Fibroblast of mammary gland (primary cell): ENCODE measurements at places on chromosomes 1 and 21.

- peak; percentile 79 for DNase-seq
Measured at GRCh38 chr1:55321942-55322341, 106.8 kb upstream of the USP24 start.

GRCh38 chr1:237789619-237790018 lies 101.1 kb downstream of the ZP4 start:
- DNase-seq = no peak

DNA sequence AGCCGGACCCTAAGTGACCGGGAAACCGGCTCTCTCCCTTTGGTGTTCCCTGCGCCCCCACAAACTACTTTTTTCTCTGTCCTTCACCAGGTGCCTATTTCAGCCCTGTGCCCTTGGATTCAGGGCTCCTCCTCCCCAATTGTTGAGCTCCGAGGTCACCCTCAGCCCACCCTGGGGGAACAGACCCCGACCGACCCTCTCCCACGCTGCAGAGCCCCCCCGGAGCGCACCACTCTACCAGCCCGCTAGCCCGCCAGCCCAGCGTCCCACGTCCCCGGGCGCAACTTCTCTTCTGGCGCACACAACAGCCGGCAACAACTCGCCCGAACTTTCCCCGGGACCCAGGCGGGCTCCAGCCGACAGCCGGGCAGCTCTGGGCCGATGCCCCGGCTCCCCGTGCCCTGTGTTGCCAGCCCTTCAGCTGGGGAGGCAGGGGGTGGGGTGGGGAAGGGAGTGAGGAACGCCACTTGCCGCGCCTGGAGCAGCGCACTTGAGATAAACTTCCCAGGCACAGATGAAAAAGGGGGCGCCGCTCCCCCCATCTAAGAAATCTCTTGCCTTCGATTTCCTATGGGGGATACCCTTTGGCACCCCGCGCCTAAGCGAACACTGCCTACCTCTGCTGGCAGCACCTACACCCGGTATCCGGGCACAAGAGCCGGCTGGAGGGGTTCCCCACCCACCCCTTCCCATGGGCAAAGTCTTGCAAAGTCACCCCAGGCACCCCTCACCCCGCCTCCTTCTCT lies 997 bp downstream of the CASZ1 start:
- no peak for DNase-seq

- peak; percentile 44 for DNase-seq
Measured at GRCh38 chr1:40185951-40186864, 25.0 kb downstream of the RLF start.

GRCh38 chr1:182752077-182752988 lies 37.2 kb upstream of the NPL start:
- DNase-seq = peak; percentile 61

DNA sequence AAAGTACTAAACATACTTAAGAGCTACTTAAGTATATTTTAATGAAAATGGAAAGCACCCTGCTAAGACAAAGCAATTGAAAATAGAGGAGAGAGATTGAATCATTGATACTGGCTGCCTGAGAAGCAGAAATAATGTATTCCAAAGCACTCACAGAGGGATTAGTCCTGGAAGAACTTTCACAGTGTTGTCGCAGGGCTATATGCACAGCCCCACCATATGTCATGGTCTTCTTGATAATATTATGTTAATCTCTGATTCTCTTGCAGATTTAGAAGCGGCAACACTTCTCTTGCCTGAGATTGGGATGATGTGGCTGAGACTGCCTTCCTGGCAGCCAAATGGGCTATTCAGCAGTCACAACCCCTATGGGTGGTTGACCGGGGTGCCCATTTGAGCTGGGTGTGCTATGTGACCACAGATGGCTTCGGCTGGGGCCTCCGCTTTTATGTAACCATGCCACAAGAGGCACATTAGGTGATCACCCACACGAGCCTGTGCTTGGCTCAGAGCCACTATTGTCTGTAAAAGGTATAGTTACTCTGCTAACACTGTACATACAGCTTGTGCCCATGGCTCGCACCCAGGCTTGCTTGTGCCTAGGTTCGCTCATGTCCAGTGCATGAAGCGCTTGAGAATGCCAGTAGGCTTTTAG lies 152.2 kb upstream of the SGIP1 start:
- no peak for DNase-seq

- DNase-seq = no peak
Measured at GRCh38 chr1:52593495-52593894, 8.7 kb upstream of the GPX7 start.

- DNase-seq = no peak
Measured at GRCh38 chr1:223243441-223244050, 100.5 kb upstream of the TLR5 start.

DNA sequence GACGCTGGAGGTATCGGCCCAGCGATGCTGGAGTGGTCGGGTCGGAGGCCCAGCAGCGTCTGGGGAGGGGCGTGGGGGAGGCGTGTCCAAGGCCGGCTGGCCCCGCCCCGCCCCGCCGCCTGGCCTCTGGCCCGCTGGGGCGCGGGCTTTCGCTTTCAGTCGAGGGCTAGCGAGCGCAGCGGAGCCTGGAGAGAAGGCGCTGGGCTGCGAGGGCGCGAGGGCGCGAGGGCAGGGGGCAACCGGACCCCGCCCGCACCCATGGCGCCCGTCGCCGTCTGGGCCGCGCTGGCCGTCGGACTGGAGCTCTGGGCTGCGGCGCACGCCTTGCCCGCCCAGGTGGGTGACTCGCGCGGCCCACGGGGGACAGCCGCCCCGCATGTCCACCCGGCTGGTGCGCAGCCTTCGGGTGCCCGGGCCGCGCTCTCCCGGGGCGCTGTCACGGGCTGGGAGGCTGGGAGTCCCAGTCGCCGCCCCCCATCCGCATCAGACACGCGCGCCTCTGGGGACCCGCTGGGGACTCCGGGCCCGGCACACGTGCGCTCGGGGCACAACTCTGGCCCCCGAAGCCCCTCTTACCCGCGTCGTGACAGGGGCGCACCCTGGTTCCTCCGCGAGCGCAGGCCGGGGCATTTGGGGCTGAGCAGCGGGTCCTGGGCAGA lies at the start of gene TNFRSF1B:
TNFRSF1B (plus strand) TSS at position 158 of the 659 bp plus-strand sequence; CDS start at position 259, 101 bp downstream.
- no peak for DNase-seq

DNA sequence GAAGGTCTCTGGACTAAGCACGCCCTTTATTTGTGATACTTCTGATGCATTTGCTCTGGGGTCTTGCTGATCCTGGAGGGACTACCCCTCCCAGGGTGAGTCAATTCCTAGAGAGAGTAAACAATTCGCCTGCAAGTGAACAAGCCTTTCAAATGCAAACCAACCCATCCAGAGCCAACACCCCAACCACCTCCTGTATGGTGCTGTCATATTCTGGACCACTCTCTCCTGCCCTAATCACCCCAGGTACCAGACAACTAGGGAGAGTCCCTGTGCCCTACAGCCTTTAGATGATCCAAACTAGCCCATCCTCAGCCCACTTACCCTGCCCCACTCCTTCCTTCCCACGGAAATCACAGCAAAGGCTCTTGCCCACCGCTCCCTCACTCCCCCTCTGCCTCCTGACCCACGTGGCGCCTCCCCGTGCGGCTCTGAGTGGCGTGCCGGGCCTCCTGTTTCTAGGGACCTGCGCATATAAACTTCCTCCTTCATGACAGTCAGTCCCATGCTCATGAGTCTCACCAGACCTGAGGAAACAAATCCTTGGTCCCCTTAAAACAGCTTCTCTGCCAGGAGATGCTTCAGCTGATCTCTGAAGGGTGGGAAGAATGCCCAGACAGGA lies 37.2 kb downstream of the ACTA1 start:
- no peak for DNase-seq

GRCh38 chr1:205951746-205952145 lies 8.5 kb upstream of the SLC26A9 start:
- no peak for DNase-seq

- DNase-seq = no peak
Measured at GRCh38 chr21:16330908-16331268, 601.1 kb downstream of the USP25 start.

GRCh38 chr1:115355069-115355468 lies 17.0 kb upstream of the NGF start:
- no peak for DNase-seq

DNA sequence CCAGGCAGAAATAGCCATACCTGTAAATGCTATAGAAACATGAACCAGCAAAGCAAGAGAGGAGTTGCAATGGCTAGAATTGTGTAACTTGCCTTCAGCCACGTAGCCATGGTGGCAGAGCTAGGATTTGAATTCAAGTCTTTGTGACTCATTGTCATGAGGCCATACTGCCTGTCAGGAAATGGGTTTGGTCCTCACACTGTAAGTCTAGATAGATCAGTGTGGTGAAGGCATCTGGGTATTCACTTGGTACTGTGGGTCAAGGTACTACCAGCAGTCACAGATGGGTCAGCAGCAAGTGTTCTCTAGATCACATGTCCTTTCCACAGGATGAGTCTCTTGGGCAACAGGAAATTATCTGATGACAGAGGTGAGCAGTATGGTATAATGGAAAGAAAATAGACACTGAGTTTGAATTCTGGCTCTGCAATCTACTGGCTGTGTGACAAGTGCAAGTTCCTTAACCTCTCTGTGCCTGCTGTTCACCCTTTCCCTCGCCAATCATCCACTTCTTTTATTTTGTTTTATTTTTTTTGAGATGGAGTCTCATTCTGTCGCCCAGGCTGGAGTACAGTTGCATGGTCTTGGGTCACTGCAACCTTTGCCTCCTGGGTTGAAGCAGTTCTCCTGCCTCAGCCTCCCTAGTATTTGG lies 36.9 kb downstream of the FGGY start:
- DNase-seq = peak; percentile 54

DNA sequence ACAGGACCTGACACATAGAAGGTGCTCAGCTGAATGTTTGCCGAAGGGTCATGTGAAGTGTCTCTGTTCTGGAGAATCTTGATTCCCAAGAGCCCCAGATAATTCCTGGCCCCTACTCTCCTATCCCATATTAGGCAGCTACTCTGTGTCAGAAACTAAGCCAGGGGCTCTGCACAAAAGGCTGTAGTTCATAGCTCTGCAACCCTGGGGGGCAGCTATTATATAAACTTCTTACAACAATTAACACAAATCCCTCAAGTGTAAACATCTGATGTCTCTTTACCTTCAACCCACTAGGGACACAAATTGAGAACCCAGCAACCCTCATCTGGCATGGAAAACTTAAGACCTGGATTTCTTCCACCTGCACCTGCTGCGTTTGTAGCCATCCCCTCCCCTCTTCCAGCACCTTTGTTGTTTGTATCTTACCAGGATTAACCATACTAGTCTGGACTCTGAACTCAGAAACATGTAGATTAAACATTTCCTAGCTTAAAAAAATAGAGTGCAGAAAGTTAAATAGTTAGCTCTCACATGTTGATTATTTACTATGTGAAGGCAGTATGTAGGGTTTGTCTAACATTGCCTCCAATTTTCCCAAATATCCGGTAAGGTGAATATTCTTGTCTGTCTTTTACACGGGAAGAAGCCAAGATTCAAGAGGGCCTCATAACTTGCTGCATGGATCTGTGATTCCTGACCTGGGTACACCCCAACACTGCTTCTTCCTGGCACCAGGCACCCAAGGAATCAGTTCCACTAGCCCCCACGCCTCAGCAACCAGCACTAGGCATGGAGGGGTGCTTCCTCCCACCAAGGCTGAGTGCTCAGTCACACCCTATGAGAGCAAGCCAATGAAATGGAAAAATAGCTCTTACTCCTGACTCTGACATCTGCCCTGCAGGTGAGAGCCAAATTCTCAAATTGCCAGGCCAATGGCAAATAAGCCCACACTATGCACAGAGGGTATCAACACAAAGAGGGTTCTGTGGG lies 220.7 kb upstream of the HOOK1 start:
- DNase-seq = no peak

DNA sequence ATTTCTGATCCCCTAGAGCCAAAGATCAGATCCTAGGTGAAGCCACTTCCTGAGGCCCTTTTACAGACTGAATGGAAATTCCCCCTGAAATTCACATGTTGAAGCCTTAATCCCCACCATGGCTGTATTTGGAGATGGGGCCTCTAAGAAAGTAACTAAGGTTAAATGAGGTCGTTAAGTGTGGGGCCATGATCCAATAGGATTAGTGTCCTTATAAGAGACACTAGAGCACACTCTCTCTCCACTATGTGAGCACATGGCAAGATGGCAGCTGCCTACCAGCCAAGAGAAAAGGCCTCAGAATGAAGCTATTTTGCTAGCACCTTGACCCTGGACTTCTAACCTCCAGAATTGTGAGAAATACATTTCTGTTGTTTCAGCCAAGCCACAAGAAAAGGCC lies 13.9 kb downstream of the ABCB10 start:
- DNase-seq = no peak

DNA sequence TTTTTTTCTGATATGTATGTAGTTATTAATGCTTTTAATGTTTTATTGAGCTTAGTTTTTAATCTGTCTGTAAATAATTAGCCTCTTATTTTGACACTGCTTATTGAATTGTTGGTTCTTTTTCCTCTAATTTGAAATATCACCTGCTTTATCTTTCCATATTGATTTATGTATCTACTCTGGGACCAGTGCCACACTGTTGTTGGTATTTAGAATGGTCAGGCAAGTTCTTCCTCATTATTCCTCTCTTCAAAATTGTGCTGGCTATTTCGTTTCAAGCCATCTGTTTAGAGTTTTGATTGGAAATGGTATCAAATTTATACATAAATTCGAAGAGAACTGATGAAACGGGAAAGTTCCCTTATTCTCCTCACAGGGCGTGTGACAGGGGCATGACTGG lies 96.8 kb upstream of the APP start:
- DNase-seq = no peak

DNA sequence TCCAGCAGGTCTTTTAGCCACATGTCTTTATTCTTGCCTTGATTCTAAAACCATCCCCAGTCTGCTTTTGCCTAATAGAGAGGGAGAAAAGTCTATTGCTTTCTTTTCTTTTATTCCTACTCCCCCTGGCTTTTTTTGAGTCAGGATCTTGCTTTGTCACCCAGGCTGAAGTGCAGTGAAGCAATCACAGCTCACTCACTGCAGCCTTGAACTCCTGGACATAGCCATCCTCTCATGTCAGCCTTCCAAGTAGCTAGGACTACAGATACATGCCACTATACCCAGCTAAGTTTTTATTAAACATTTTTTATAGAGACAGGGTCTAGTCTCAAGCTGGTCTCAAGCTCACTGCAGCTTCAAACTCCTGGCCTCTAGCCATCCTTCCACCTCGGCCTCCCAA lies 72.5 kb upstream of the PAXBP1 start:
- DNase-seq = peak; percentile 53

DNA sequence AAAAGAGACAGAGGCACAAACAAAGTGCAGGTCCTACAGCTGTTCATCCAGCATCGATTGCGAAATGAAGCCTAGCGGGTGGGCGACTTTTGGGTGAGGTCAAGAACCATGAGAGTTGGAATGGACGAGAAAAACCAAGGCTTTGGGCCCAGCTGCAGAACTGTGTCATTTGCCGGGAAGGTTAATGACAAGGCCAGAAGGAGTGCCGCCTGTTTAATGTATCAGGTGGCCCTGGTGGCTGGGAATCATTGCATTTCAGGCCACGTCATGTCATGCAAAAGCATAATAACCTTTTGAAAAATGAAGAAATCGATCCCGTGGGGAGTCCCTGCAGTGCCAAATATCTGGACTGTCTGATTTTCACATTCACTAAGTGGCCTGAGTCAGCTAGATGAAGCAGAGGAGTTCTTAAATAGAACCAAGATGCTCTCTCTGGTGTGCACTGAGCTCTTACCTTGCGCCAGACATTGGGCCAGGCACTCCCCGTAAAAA lies 8.1 kb upstream of the RCC2 start:
- peak; percentile 63 for DNase-seq
